ENCODE measurements at places on chromosomes 1 and 21.

DNA sequence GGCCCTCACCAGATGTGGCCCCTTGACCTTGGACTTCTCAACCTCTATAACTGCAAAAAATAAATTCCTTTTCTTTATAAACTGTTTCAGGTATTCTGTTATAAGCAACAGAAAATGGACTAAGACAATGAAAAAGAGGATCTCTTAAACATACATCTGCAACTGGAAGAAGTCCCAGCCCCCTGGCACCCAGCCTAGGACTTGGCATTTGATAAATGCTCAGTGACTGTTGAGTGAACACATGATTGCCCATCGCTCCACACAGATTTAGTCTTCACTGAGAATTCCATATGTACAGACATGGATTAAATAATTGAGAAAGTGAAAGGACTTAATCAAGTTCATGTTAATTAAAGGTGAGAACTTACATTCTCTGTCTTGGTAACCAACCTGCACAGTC, 344.9 kb upstream of the RUNX1 start:
- H3K27ac ChIP-seq: no peak overlapping the region
- no peaks in the 10 kb centered on the region for H3K36me3 ChIP-seq
- H3K27me3 ChIP-seq: no peaks in the 10 kb centered on the region
- no peak for DNase-seq

- no peaks in the 10 kb centered on the region for H3K27me3 ChIP-seq
- no peak for DNase-seq
Measured at GRCh38 chr21:19540287-19540686, 1136.7 kb upstream of the TMPRSS15 start.

DNA sequence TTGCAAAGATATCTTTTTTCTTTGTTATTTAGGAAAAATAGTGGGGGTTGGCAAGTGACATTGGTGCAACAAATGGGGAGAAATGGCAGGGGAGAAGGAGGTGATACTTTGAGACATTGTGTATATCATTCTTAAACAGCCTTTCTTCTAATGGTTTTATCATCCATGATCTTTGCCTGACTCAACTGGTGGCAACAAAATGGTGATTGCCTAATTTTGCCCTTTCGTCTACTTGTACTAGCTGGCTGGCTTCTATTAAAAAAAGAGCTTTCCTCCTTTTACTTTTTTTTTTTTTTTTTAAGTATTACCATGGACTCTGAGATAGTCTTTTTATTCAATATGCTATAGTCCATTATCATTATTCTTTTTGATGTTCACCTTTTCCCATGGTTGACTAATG, 27.7 kb downstream of the DESI2 start:
- H3K36me3 ChIP-seq: no peaks in the 10 kb centered on the region
- H3K27ac ChIP-seq: no peak overlapping the region
- no peaks in the 10 kb centered on the region for H3K27me3 ChIP-seq
- no peak overlapping the region for H3K4me3 ChIP-seq

DNA sequence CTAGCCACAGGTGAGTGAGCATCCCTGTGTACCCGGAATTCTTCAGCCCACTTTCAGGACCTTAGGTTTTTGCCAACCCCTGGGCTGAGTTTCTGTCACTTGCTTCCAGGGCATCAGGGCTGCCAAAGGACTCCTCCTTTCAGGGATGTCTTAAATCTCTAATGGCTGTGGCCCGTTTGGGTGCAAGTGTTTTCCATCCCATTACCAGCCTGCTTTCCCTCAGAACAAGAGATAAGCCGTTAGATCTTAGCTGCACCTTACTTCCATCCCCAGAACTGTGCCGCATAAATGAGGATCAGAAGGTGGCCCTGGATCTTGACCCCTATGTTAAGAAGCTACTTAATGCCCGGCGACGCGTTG, 652 bp downstream of the SNAPIN start:
- H3K4me1 ChIP-seq: peaks cover 18% of the 10 kb centered on the region
- H3K4me3 ChIP-seq: peak overlapping the region; percentile 80
- H3K27ac ChIP-seq: peak overlapping the region; percentile 69
- H3K36me3 ChIP-seq: peaks cover 36% of the 10 kb centered on the region
- no peak for DNase-seq

GRCh38 chr21:46399129-46399528, 59.6 kb upstream of the DIP2A start:
- DNase-seq: no peak
- H3K27ac ChIP-seq: no peak overlapping the region
- peaks cover 50% of the 10 kb centered on the region for H3K36me3 ChIP-seq
- peaks cover 3% of the 10 kb centered on the region for H3K4me1 ChIP-seq
- H3K4me3 ChIP-seq: no peak overlapping the region
- H3K27me3 ChIP-seq: no peaks in the 10 kb centered on the region
